Fibroblast of skin of abdomen (primary cell): ENCODE measurements at places on chromosomes 3 and 15.

GRCh38 chr15:42996871-42997270, 76.3 kb upstream of the TTBK2 start:
- no peak for DNase-seq

GRCh38 chr3:182567700-182568099, 225.6 kb upstream of the ATP11B start:
- no peak for DNase-seq

GRCh38 chr3:163538387-163538786, 1539.9 kb downstream of the SI start:
- no peak for DNase-seq

- no peak for DNase-seq
These were observed 17.8 kb downstream of the SUMF1 start for GRCh38 chr3:4449043-4449805.
